ENCODE measurements at places on chromosomes 13 and 19.

- no peak for DNase-seq
Observed at GRCh38 chr13:26585136-26585535, 27.7 kb downstream of the WASF3 start.

GRCh38 chr13:102182170-102182569 is 219.7 kb downstream of the FGF14 start:
- DNase-seq: no peak

DNA sequence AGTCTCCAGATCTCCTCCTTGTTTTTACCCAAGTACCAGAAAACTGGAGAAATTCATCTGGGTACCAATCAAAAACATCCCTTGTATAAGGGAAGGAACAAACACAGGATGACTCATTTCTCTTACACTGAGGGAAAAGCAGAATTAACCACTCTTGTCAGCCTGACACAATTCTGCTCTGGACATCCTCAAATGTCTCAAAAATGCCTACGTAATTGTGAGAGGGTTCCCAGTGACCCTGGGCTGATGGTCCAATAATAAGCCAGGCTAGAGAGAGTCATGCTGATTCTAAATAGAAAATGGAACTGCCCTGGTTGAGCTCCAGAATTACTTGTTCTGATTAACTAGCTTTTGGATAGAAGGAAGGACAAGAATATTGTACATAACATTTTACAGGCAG is 14.5 kb downstream of the ZNF708 start:
- no peak for DNase-seq

- no peak for DNase-seq
Observed at GRCh38 chr13:50187352-50188029, 172.2 kb downstream of the KCNRG start.

- DNase-seq: peak; percentile 36
Observed at GRCh38 chr13:110716247-110716515, 2.7 kb downstream of the ING1 start.

- DNase-seq: no peak
Observed at GRCh38 chr19:14375582-14376291, 5.5 kb upstream of the ADGRE5 start.

DNA sequence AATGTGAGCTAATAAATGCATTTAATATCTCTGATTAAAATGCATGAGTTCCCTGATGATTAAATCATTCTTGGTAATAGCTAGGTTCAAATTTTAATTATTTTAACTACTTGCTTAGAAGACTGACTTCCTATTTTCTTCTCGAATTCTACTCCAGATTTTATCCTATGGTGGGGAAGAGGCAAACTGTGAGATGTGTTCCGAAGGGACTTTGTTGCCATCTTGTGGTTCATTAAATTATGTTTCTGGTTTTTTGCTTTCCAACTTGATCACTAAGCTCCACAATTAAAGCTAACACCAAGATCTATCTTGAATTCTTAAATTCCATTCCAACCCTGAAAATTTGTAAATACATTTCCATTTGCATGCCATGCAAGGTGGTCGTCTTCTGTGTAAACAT is 538.4 kb upstream of the PCDH20 start:
- peak; percentile 60 for DNase-seq

- no peak for DNase-seq
Observed at GRCh38 chr13:34708566-34709313, 233.3 kb upstream of the NBEA start.

DNA sequence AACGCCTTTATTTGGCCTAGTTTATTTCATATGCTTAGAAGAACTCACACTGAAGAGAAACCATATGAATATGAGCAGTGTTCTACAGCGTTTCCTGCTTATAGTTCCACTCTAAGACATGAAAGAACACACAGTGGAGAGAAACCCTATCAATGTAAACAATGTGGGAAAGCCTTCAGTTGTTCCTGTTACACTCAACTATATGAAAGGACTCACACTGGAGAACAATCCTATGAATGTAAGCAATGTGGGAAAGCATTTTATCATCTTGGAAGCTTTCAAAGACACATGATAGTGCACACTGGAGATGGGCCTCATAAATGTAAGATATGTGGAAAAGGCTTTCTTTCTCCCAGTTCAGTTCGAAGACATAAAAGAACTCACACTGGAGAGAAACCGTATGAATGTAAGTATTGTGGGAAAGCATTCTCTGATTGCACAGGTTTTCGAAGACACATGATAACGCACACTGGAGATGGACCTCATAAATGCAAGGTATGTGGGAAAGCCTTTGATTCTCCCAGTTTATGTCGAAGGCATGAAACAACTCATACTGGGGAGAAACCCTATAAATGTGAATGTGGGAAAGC is 13.7 kb downstream of the ZNF441 start:
- DNase-seq: no peak

DNA sequence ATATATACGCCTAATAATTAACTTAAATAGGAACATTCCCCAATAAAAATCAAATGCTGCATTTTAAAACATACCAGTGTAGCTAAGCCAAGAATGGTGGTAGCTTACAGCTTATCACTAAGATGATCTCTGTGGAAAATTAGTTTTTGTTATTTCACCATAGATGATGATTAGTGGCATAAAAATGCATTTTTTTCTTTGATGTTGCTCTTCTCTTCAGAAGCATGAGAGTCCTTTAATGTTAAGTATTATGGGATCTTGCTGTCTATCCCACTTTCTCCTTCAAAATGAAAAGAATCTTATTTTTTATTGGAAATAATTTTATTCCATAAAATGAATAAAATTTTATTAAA is 731.0 kb downstream of the SLITRK1 start:
- DNase-seq: no peak

- DNase-seq: peak; percentile 72
Observed at GRCh38 chr19:39237200-39238184, 7.3 kb downstream of the IFNL3 start.

DNA sequence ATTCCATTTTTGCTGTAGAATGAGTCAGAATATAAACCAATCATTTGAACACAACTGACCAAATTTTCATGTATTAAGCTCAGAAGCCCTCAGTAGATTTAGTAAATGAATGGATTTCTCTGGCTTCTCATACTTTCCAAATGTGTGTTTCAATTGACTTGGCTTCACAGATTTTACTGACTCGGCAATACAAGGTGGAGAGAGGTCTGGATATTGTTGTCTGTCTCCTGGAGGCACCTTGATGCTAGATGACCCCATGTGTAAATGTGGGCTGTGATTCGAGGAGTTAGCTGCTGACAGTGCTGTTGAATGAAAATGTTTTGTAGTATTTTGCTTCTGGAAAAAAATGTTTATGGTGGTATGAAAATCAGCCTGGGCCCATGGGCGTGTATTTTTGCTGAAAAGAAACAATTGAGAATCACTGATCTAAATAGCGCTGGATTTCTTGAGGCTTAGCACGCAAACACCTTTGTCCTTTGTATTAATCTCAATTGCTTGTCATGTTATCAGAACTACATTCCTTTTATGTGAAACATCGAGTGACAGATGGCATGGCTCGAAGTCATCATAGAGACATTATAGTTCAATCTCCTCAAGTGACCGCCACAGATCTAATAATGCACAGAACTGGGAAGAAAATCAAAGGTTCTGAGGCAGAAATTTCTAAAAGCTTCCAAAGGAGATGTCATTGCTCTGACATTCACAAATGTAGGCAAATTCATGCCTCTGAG is 41.2 kb upstream of the UBAC2 start:
- no peak for DNase-seq

DNA sequence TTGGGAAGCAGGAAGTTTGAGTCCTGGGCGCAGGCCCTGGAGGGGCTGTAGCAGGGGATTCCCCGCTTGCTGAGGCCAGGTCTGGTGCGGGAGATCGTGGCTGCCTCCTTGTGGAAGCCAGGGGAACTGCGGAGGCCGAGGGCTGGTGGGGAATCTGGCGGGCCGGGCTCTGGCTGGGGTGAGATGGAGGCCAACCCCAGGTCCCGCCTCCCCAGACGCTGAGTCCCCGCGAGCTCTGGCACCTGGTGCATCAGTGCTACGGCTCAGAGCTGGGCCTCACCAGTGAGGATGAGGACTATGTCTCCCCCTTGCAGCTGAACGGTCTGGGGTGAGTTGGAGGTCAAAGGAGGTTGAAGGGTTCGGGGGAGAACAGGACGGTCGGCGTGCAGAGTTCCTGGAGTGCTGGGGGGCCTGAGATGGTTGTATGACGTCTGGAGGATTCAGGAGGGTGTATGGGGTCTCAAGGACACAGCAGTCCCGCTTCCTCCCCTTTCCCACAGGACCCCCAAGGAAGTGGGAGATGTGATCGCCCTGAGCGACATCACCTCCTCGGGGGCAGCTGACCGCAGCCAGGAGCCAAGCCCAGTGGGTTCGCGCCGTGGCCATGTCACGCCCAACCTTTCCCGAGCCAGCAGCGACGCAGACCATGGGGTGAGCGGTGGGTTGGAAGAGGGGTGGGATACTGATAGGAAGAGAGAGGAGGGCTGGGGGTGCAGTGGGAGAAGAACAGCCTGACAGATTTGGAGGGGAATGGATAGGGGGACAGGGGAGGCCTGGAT is 13.1 kb downstream of the GRAMD1A start:
- peak; percentile 87 for DNase-seq

GRCh38 chr13:99354371-99354951 is 47.3 kb upstream of the GPR183 start:
- no peak for DNase-seq

- DNase-seq: no peak
Observed at GRCh38 chr13:91329733-91330132, 17.8 kb upstream of the MIR17HG start.

GRCh38 chr13:78599645-78600279 is 3.6 kb downstream of the POU4F1 start:
- DNase-seq: peak; percentile 77

All from KBM-7 (cell line).